Transverse colon (tissue), 4 donors: ENCODE measurements at places on chromosomes 4 and X. TPM values are rescaled to one million over a fixed set of nuclear protein-coding genes. Genes with fewer than 3 reads are reported as not detected.

Gene IL3RA
- total RNA-seq = 11.1 TPM

Gene CSAG3
- not detected for total RNA-seq

Gene PLP2
- 60.3 TPM for total RNA-seq

Gene GPRASP1
- 5.1 TPM for total RNA-seq

Gene MAGEA2B
- not detected for total RNA-seq

Gene PNMA5
- not detected for total RNA-seq

DNA sequence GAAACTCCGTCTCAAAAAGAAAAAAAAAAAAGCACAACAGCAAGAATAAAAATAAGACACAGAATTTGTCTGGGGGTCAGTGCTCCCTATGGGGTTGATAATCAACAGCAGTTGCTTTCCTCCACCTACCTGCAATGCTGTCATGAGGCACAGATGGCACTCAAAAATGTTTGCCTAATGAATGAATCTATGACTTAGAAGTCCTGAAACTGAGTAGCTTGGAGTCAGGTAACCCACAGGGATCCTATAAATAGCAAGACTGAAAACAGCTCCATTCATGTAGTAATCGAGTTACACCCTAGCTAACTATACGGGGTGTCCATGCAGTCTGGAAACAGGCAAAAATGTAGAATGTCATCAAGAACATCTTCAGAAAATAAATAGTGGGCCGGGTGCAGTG is 19.8 kb upstream of the DDX3X start:
- no peak overlapping the region for H3K27ac ChIP-seq
- H3K27me3 ChIP-seq = no peaks in the 10 kb centered on the region
- no peaks in the 10 kb centered on the region for H3K36me3 ChIP-seq
- no peaks in the 10 kb centered on the region for H3K4me1 ChIP-seq

DNA sequence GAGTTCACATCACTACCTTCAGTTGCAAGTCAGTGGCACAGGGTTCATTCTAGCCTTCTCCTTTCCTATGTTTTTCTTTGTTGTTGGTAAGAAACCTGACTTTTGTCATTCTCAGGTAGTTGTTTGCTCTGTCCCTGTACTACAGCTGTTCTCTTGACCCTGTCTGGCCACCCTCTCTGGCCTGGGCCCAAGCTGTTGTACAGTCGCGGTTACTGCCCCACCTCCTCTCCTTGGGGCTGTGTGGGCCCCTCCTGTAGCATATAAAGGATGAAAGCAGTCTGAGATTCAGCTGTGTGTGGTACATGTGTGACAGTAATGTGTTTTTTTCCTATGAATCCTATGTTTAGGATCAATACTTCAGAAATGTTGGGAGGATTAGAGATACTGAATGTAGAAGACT is 12.5 kb downstream of the MOB1B start:
- peak overlapping the region; percentile 13 for H3K27ac ChIP-seq
- H3K27me3 ChIP-seq = no peaks in the 10 kb centered on the region
- no peaks in the 10 kb centered on the region for H3K4me1 ChIP-seq
- H3K36me3 ChIP-seq = no peaks in the 10 kb centered on the region
- no peak for DNase-seq

- no peak for DNase-seq
- no peaks in the 10 kb centered on the region for H3K4me1 ChIP-seq
- no peak overlapping the region for H3K27ac ChIP-seq
- H3K36me3 ChIP-seq = no peaks in the 10 kb centered on the region
- H3K27me3 ChIP-seq = no peaks in the 10 kb centered on the region
- no peak overlapping the region for H3K4me3 ChIP-seq
These were observed 175.8 kb upstream of the TECRL start for GRCh38 chr4:64584981-64585557.

DNA sequence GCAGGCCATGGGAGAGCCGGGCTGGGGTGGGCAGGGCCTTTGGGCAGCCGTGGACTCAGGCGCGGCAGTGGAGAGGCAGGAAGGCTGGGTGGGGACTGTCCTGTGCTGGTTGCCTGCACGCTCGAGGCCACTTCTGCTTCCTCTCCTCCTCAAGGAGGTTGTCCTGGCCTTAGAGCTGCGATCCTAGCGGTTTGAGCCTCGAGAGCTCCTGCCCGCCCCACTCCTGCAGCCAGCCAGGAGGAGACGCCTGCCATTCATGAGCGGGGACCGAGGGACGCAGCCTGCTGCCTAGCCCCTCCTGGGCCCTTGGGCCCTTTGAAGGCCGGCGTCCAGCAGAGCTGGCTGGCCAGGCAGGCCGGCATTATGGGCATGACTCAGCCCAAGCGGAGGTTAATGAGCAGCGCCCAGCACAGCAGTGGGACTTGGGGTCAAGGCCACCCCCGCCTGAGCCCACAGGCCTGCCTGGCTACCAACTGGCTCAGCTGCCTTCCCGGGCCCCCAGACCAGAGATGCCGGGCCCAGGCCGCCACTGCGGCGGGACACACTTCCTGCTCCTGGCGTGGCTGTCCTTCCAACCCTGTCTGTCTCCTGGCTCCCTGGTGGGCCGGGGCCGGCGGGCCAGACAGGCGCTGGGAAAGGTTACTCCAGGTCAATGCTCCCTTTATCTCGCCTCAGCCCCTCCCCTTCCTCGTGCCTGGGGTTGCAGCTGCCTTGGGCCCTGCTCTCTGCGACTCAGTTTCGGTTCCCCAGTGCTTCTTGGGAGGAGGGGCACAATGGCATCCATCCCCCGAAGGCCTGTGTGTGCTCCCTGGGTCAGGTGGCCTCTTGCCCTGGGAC is 1.8 kb downstream of the ABCD1 start:
- H3K27me3 ChIP-seq = no peaks in the 10 kb centered on the region
- peak overlapping the region; percentile 97 for H3K27ac ChIP-seq
- peaks cover 25% of the 10 kb centered on the region for H3K4me1 ChIP-seq
- peak overlapping the region; percentile 88 for H3K4me3 ChIP-seq

- no peaks in the 10 kb centered on the region for H3K27me3 ChIP-seq
- H3K36me3 ChIP-seq = no peaks in the 10 kb centered on the region
- peak overlapping the region; percentile 47 for H3K27ac ChIP-seq
- DNase-seq = peak; percentile 46
- no peak overlapping the region for H3K4me3 ChIP-seq
These were observed 220.4 kb downstream of the SPRY1 start for GRCh38 chr4:123616951-123617461.

GRCh38 chr4:186900232-186900900 is 176.7 kb upstream of the FAT1 start:
- no peaks in the 10 kb centered on the region for H3K27me3 ChIP-seq
- no peak overlapping the region for H3K4me3 ChIP-seq
- no peak overlapping the region for H3K27ac ChIP-seq
- H3K36me3 ChIP-seq = no peaks in the 10 kb centered on the region

DNA sequence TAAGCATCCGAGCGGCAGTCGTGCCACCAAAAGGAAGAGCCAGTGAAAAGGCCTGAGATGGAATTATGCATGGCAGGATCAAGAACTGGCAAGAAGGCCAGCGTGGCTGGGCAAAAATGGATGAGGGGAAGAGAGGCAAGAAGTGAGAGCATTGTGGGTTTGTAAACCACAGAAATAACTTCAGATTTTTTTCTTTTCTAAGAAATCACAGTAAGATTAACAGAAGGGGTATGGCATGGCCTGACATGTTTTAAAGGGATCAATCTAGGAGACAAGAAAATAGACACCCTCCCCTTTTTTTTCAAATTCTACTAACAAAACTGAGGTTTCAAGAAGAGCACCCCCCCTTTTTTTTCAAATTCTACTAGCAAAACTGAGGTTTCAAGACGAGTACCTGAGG is 82.5 kb downstream of the BMP3 start:
- no peaks in the 10 kb centered on the region for H3K36me3 ChIP-seq
- DNase-seq = no peak
- no peaks in the 10 kb centered on the region for H3K27me3 ChIP-seq
- H3K4me1 ChIP-seq = peaks cover 5% of the 10 kb centered on the region

- no peaks in the 10 kb centered on the region for H3K4me1 ChIP-seq
- no peak overlapping the region for H3K27ac ChIP-seq
- H3K4me3 ChIP-seq = no peak overlapping the region
- H3K36me3 ChIP-seq = no peaks in the 10 kb centered on the region
- H3K27me3 ChIP-seq = no peaks in the 10 kb centered on the region
These were observed 1877.2 kb downstream of the PCDH7 start for GRCh38 chr4:32597354-32597753.

- DNase-seq = no peak
- H3K4me1 ChIP-seq = peaks cover 5% of the 10 kb centered on the region
- H3K27me3 ChIP-seq = no peaks in the 10 kb centered on the region
- H3K36me3 ChIP-seq = no peaks in the 10 kb centered on the region
- H3K27ac ChIP-seq = no peak overlapping the region
These were observed 40.5 kb downstream of the TMEM131L start for GRCh38 chr4:153506341-153507309.

DNA sequence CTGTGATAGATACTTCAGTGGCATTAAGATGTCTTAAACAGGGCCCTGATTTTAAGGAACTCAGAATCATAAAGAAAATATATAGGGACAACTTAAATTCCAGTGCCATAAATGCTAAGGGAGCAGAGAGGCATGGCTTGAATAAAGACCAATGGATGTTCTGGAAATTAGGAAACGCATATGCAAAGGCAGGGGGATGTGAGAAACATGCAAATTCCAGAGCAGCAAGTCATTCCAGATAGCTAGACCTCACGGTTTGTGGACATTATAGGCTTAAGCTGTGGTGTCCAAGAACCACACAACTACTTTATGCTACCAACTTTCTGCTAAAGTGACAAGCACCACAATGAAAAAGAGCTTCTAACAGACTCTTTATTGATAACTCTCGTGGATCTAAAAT is 132.6 kb upstream of the ANK2 start:
- no peaks in the 10 kb centered on the region for H3K36me3 ChIP-seq
- H3K4me3 ChIP-seq = no peak overlapping the region
- no peaks in the 10 kb centered on the region for H3K4me1 ChIP-seq
- no peaks in the 10 kb centered on the region for H3K27me3 ChIP-seq
